Parietal lobe (tissue), 2 donors: ENCODE measurements at places on chromosomes 12 and 14. TPM values are rescaled to one million over a fixed set of nuclear protein-coding genes. Genes with fewer than 3 reads are reported as not detected.

Gene PTPRB
- 13.8 TPM for total RNA-seq

Gene KRT81
- not detected for total RNA-seq

Gene LRRC43
- not detected for total RNA-seq

Gene PUS7L
- total RNA-seq: 49.8 TPM

Gene JPH4
- total RNA-seq: 50.1 TPM

Gene C12orf60
- 1.3 TPM for total RNA-seq

Gene SLC6A12
- total RNA-seq: 7.8 TPM

Gene BICDL1
- 66.4 TPM for total RNA-seq

Gene TPH2
- not detected for total RNA-seq

Gene KRT82
- not detected for total RNA-seq

Gene SRSF9
- 93.9 TPM for total RNA-seq

Gene GZMH
- total RNA-seq: not detected

Gene TMEM117
- 13.8 TPM for total RNA-seq

Gene C12orf43
- total RNA-seq: 16.9 TPM

Gene AKAP3
- total RNA-seq: 2.5 TPM

Gene ANKRD33
- not detected for total RNA-seq

Gene WNT1
- total RNA-seq: not detected

Gene COL2A1
- 0.31 TPM for total RNA-seq

Gene OR9K2
- total RNA-seq: not detected

Gene SLC2A13
- total RNA-seq: 101 TPM

Gene ABCC9
- total RNA-seq: 15.7 TPM

Gene AMDHD1
- total RNA-seq: 0.63 TPM

Gene AMN
- not detected for total RNA-seq

Gene GPR65
- not detected for total RNA-seq

Gene SPRYD4
- total RNA-seq: 6.3 TPM

Gene NUP107
- 88.6 TPM for total RNA-seq

Gene KLRC1
- not detected for total RNA-seq

Gene TEX52
- not detected for total RNA-seq

Gene BIN2
- total RNA-seq: 0.63 TPM
